T-helper 22 cell (primary cell): ENCODE measurements at places on chromosomes 6 and 20.

GRCh38 chr20:25136643-25137559, 55.0 kb upstream of the VSX1 start:
- DNase-seq = no peak

- DNase-seq = no peak
These were observed 81.8 kb downstream of the ISM1 start for GRCh38 chr20:13302647-13303450.

- no peak for DNase-seq
These were observed 62.4 kb downstream of the YTHDF1 start for GRCh38 chr20:63153254-63154221.

- peak; percentile 73 for DNase-seq
These were observed 12.2 kb upstream of the SERPINB1 start for GRCh38 chr6:2853769-2854395.

- DNase-seq = no peak
These were observed 10.6 kb downstream of the NOL4L start for GRCh38 chr20:32574296-32575226.

GRCh38 chr6:14644381-14644780, 526.8 kb downstream of the CD83 start:
- DNase-seq = no peak

GRCh38 chr6:11366934-11367637, 134.6 kb upstream of the NEDD9 start:
- DNase-seq = no peak

- DNase-seq = no peak
These were observed 18.1 kb downstream of the SNX3 start for GRCh38 chr6:108242721-108243120.

DNA sequence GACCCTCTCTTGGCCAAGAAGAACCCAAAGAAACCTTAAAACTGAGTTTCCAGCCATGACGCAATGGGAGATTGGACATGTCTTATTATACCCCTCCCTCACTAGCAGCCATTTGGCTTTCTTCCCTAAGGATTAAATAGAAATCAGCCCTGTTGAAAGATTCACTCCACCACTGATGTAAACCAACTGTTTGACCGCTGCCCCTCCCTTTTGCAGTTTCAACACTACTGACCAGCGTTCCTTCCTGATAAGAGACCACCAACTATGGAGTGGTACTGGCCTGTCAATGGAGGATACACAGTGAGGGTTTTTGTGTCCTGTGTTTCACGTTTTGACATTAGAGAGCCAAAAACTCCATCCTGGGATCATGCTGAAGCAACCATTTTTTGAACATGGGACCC, 53.2 kb upstream of the CD2AP start:
- no peak for DNase-seq
